ENCODE measurements at places on chromosomes 11 and 22.

DNA sequence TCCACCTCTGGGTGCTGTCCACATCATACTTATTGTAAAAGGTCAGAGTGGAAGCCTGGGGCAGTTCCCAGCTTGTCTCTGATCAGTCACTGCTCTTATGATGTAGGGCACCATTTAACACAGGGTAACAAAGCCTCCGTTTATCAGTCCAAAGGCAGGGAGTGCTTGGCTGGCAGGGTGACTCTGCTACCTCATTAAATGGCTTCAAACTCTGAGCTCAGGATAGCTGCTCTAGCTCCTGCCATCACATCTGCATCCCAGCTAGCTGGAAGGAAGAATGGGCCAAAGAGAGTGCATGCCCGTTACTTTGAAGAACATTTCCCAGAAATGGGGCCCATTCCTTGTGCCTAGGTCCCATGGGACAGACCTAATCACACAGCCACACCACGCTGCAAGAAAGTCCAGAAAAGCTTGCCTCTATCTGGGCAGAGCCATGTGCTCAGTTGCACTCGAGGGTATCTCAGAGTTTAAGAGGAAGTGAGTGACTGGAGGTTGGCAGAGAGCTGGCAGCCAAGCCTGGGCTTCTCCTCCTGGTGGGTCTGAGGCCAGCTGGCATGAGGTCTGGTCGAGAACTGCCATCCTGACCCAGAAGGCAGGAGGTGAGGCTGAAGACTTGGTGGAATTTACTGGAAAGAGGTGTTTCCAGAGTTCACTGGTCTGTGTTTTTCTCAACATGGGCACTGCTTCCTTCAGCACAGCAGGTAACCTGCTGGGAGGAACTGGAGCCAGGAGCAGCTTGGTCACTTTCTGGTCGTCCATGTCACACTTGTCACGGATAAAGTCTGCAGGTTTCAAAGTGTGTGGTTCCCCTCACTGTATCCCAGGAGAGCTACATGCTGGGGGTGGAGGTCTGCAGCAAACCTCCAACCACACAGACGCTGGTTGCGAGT, 935.7 kb downstream of the BRD1 start:
- no peak for DNase-seq

DNA sequence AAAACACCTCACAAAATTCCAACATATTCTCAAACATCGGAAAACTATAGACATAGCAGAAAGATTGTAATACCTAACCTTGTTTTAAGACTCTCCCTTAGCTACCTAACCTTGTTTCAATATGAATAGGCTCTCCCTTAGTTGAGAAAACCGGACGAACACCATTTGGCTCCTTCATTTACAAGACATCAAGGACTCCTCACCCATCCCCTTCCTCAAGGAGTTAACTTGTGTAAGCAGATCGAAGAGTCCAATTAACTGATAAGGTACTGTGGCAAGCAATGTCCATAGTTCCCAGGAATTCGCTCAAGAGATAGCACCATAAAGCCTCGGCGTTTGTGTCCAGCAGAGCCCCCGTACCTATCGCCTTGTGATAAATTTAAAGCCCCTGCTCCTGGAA, 4.6 kb upstream of the ACRV1 start:
- DNase-seq, result no peak

DNA sequence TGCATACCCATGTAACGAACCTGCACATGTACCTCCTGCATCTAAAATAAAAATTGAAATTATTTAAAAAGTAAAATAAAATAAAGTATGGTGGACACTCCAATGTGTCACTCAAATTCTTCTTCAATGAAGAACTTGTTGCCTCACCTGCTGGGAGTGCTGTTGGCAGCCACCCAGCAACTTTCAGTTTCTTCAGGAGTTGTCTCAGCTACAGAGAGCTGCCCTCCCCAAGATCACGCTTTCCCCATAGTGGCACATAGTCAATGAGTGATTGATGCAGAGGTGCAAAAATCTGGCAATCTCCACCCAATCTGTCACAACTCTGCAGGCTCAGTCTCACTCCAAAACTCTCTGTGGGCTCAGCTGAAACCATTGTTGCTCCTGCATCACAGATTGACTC, 92.3 kb upstream of the C11orf87 start:
- DNase-seq, result no peak

DNA sequence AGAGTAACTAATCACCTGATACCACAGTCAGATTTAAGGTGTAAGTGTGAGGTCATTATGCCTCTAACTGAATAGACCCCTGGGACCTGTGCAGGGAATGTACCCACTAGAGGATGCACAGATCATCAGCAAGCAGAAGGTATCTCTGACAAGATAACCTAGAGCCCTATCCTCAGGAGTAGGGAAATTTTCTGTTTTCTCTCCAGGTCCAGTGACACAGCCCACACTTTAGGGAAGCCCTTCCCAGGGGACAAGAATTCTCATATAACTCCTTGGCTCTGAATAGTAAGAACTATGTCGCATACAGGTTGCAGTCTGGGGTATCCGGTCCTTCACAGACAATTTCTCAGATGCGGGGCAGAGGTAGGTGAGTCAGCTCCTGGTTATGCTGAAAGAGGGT, at the start of gene OR52E5:
TSS of gene OR52E5 (plus strand) at position 301 of the 400 bp plus-strand sequence. CDS start 7,569 bp downstream, outside the sequence.
- DNase-seq, result no peak

DNA sequence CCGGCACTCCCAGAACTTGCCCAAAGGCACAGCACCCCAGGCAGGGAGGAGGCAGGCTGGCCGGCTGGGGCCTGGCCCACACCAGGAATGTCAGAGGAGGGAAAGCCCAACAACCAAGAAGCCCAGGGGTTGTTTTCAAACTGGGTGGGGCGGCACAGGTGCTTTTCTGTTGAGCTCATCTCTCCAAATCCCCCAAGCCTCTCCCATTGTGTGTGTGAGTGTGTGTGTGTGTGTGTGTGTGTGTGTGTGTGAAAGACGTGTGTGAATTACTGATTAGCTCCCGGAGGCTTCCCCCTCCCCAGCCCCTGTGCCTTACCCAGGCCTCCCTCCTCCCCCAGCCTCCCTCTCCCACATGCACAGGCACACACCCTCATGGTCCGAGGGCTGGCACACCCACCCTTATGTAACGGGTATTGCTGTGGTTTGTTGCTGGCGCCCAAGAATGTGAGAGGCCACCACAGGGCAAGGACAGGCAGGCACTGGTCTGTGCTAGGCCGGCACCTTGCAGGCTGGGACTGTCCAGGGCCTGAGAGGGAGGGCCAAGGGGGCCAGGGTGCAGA, 15.9 kb downstream of the TRIM29 start:
- no peak for DNase-seq

- DNase-seq, result no peak
Measured at GRCh38 chr22:45268167-45268957, 16.4 kb upstream of the UPK3A start.

DNA sequence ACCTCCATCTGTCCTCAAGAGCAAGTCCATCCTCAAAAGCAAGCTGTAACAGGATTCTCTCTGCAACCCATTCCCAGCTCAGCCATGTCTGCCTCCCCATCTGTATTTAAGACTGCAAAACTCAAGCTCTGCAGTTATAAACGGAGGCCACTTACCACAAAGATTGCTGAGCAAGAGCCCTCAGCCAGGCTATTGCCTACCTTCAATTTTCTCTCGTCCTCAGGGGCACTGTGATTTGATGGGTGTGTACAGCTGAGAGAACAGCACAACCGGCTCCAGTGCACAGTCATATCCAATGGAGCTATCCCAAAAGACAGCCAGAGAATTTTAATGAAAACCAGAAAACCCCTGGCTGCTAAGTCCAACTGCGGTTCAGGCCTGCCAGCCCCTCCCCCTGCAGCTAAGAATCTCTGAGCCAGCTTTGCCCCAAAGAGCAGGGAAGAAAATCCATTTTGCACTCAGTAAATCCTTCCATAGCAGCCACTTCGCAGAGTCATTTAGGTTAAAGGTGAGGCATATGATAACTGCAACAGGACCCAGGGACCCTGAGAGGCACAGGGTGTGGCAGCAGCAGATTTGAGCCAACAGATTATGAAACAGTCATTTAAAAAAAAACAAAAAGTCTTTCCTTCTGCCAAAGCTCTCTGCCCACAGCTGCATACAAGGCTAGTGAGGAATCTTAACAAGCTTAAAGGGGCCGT, 37.6 kb downstream of the RAB30 start:
- no peak for DNase-seq

DNA sequence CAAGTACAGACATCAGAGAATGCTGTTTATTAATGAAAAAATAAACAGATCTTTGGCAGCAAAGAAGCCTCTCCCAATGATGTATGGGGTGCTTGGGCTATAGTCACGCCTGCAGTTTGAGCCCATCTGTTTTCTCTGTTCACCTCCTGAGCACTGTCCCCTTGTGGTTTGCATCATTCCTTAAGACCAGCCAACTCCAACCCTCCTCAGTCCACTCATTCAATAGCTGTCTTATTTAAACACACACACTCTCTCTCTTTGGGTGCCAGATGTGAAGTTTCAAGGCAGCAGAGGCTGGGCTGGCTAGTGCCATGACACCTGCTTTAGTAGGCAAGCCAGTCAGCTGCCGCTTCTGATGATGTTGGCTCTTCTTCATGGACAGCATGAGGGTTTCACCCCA, 58.1 kb downstream of the POLD3 start:
- DNase-seq, result no peak

DNA sequence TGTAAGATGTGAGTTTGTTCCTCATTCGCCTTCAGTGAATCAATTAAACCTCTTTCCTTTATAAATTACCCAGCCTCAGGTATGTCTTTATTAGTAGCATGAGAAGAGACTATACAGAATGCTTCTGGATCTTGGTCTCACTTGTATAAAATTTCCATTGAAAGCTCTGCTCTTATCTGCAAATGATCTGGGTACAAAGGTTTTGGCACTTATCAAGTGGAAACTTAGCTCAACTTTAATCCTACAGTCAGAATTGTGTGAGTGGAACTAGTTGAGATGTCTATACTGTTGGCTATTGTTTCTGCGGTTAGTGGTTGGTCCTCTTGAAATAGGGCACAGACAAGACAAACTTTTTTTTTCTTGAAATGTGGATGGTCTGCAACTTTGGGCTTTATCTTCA, 71.2 kb upstream of the CHORDC1 start:
- DNase-seq, result no peak

DNA sequence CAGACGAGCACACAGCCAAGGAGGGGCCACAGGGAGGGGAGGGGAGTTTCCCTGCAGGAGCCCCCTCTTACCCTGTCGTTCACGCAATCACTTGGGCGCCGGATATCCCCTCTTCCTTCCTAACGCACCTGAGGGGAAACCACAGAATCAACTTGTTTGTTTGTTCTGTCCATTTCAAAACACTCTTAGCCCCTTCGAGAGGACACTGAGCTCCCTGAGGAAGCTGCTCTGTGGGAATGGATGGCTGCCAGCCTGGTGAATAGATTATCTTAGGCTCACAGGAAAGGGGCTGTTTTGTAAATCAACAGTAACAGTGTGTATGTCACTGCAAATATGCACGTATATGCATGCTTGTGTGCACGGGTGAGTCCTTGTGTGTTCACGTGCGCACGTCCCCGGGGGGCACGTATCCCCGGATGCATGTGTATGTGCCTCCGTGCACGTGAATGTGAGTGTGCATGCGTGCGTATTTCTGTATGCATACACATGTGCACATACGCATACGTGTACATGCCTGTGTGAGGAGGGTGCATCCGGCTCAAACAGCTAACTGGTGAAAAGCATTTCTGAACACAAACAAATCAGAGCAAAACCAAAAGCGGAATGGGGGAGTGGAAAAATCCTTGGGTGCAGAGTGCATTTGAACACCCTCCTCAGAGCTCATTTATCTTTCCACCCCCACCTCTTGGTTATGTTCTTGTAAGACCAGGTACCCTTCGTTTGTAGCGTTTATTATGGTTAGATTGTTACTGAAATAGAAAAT, 7.2 kb downstream of the ARSA start:
- peak; percentile 83 for DNase-seq

- DNase-seq, result no peak
Measured at GRCh38 chr11:120217526-120217925, 6.7 kb downstream of the OAF start.

- no peak for DNase-seq
Measured at GRCh38 chr11:65903068-65903481, 2.9 kb upstream of the FOSL1 start.

DNA sequence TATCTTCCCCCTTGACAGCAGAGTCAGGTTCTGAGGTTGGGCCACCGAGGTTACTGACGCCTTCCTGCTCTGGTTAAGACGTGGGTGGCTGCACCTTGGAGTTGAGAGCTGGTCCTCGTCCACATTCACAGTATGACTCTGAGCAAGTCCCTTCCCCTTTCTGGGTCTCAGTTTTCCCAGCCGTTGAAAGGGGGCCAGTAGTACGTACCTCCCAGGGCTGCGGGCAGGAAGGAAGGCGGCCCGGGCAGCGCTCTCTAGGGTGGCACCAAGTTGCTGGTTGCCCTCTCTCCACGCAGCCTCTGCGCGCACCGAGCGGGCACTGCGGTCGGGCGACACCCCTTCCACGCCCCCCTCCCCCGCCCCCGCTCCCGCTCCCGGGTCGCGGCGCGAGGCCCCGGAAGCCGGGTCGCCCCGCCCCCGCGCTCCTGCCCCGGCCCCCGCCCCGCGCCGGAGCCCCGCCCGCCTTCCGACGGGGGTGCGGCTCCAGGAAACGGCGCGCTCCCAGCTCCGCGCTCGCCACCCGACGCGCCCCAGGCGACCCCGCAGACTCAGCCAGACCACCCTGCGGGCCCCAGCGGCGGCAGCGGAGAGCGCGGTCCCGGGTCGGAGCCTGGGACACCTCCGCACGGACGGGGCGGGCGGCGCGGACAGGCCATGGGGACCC, at the start of gene EHBP1L1:
TSS of gene EHBP1L1 (plus strand) at position 486 of the 664 bp plus-strand sequence. CDS start 250 bp downstream, outside the sequence.
- peak; percentile 83 for DNase-seq

DNA sequence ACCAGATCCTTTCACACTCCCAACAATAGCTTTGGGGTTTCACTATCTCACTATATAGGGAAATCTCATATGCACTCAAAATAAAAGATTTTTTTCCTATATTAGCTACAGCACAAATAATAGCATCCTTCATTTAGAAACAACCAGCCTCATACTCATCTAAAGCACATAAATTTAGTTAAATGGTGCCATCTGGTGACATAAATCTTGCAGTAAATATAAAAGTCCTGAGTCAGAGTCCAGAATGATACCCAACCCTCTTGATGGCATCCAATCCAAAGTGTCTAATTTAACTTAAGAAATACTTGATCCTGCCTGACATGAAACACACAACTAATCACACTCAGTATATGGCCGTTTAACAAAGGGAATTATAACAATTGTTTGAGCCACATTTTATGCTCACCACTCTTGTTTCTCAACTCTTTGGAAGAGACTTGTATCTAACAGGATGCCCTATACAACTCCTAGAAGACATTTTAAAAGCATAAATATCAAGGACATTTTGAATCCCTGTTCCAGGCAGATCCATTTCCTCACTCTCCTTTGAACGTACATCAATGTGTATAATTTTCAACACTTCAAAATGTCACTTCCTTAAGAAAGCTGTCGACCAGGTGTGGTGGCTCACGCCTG, 36.2 kb downstream of the DLG2 start:
- DNase-seq, result no peak

GRCh38 chr22:36136475-36136874, 24.1 kb downstream of the APOL3 start:
- no peak for DNase-seq

- DNase-seq, result peak; percentile 85
Measured at GRCh38 chr11:93653080-93653479, 8.4 kb upstream of the CEP295 start.

GRCh38 chr11:60206616-60207015, 23.7 kb upstream of the MS4A6A start:
- peak; percentile 34 for DNase-seq

DNA sequence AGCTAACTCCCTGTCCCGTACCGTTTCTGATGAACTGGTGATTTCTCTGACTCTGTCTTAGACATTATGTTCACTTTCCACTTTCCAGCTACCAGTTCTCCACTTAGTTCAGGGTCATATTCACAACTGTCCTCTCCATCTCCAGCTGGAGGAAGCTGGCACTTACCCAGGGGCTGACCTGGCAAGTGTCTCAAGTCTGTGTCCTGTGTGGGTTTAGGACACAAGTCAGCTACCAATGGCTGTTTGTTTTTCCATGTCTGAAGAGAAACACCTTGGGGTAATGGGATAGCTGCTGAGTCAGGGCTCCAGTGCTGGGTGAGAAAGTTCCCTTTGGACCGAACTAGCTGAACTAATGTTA, 134.4 kb downstream of the CSNK2A3 start:
- DNase-seq, result no peak

All from activated CD4-positive, alpha-beta T cell treated with anti-CD3 and anti-CD28 coated beads, Interleukin-2, Interleukin-4, amounts not matched to agents 100 ng/mL and 50 ng/mL, durations not matched to agents 16 hours and 8 hours (primary cell).